ENCODE measurements at places on chromosomes 5 and 9. TPM values are rescaled to one million over a fixed set of nuclear protein-coding genes. Genes with fewer than 3 reads are reported as not detected.

Gene SPARC
- total RNA-seq = 103 TPM

Gene DBH
- total RNA-seq = not detected

Gene BAAT
- total RNA-seq = 0.94 TPM

Gene PCSK1
- not detected for total RNA-seq

Gene UIMC1
- 35.1 TPM for total RNA-seq

Gene SPATA31A3
- total RNA-seq = not detected

Gene CYLC2
- not detected for total RNA-seq

Gene TBC1D2
- total RNA-seq = 111 TPM

Gene C9orf50
- total RNA-seq = not detected

Gene HSD17B3
- 0.10 TPM for total RNA-seq

Gene FOXE1
- total RNA-seq = 57.1 TPM

Gene RNF208
- not detected for total RNA-seq

Gene CLINT1
- total RNA-seq = 82.1 TPM

Gene DOK3
- 13.6 TPM for total RNA-seq

Gene DAB2IP
- 18.2 TPM for total RNA-seq

Gene GGTA1
- not detected for total RNA-seq

GRCh38 chr5:116554764-116555163, 19.9 kb downstream of the SEMA6A start:
- DNase-seq = no peak

GRCh38 chr9:115198001-115198400, 80.0 kb upstream of the TNC start:
- peak; percentile 66 for DNase-seq

DNA sequence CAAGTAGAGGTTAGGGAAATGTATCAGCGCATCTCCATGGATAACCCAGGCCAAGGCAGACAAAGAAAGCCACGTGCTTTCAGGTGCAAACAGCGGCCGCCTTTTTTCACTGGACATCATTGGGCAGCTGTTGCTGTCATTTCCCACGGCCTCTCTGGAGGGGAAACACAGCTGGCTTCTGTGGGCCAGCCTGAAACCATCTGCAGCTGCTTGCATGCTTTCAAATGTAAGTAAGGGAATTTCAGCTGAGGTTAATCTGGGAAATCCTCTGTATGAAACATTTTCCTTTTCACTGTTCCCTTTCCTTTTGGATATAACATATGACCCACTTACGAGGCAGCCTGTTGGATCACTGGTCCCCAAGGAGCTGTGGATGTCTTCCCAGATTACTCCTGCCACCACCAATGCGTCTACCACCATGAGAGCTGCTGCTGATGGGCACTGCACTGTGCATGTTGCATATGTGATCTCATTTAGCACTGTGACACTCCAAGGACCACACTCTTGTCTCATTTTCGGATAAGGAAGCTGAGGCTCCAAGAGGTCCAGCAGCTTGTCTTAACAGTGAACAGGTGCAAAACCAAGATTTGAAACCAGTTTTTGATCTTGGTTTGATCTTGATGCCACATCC, 106.3 kb downstream of the C9orf152 start:
- DNase-seq = no peak

DNA sequence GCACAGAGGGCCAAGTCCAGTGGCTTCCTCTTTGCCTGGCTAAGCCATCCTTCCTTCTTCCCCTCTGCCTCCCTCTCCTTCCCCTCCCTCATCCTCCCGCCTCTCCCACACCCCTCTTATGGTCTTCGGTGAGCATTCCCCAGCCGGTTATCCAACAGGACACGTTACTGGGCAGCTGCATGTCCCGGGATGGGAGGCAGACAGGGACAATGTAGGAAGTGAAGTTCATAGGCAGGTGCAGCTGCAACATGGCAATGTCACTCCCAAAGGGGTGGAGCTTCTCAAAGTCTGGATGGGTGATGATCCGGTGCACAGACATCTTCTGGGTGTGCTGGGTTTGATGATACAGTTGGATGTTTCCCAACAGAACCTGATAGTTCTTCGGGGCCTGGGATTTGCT, 71.4 kb upstream of the SPTLC1 start:
- DNase-seq = no peak

DNA sequence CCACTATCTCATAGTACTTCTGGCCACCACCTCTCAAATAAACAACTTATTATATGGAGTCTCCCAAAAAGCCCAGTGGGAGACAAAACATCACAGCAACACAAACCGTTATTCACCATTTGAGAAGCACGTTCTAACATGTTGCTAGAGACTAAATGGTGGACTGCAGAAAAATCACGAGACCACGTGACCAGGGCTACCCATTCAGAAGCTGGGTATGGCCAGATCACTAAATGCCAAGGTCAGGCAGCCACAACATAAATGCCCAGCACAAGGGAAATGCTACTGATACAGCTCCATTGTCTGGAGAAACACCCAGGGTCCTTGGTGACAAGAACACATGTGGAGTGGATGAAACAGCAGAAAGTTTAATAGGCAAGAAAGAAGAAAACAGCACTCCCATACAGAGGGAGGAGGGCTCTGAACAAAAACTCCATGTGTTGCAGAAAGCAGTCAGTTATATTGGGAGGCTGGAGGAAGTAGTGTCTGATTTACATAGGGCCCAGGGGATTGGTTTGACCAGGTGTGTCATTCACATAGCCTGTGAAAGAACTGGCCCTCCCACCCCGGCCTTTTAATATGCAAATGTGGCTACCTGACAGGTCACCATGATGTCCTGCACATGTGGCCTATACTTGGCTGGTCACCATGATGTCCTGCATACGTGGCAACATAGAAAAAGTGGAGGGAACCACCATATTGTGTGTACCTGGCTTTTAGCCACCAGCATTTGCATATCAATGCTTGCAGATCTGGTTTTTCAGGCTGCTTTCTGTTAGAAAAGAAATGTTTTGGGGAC, 97.2 kb downstream of the TRIM36 start:
- no peak for DNase-seq

- DNase-seq = no peak
These were observed 115.2 kb downstream of the GNAQ start for GRCh38 chr9:77916410-77916819.

DNA sequence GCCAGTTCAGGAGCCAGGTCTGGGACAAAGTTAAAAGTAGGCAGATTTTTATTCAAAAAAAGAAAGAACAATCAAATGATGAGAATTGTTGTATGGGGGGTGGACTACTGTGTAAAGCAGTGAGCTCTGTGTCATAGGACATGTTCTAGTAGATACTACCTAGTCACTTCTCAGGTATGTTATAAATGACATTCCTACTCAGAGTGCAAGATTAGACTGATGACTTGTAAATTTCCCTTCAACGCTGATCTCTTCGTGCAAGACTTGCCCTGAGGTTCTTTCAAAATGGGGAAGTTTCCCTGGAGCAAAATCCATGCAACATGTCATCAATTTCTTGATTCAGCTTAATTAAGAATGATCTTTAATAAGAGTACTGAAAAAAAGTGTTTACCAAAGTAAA, 175.1 kb downstream of the RORB start:
- no peak for DNase-seq

DNA sequence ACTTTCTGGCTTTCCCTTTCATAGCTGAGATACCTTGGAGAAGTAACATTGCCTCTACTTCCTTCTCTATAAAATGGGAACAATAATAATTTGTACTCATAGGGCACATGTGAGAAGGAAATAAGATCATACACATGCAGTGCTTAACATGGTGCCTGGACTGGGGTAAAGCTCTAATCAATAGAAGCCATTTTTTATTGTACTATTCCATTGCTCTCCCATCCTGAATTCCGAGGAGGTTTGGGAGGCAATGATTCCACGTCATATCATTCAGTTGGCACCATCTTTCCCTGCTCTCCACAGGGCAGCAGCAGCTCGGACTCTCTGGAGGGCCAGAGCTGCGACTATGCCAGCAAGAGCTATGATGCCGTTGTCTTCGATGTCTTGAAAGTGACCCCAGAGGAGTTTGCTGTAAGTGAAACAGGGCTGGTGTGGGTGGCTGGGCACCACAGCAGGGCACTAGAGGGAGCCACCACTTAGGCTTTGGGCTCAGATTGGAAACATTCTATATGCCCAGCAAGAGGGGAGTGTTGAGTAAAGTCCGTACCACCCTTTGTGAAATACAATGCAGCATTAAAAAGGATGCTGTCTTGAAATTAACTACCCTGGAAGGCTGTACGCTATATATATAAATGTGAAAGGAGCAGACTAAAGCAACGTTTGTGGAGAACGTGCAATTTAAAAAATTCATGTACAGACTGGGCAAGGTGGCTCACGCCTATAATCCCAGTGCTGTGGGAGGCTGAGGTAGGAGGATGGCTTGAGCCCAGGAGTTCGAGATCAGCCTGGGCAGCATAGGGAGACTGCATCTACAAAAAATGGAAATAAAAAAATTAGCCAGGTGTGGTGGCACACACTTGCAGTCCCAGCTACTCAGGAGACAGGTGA, 51.2 kb downstream of the RALGPS1 start:
- peak; percentile 30 for DNase-seq

DNA sequence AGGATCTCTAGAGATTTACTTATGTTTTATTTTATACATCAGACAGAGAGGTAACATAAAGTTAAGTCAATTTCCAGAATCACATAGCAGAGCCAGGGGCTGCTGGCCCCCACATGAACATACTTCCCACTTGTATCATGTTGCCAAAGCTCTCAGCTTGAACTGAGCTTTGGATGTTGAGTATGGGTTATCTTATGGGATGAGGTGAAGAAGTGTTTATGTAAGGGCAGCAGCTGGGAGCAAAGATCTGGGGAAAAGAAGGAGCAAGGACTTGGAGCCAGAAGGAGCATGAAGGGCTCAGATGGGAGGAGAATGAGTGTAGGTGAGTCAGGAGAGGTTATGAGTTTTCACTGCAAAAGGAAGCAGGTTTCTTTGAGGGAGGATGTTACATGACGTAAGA, 72.0 kb downstream of the MROH2B start:
- DNase-seq = no peak

- peak; percentile 18 for DNase-seq
These were observed 86.2 kb downstream of the PSAT1 start for GRCh38 chr9:78383130-78383529.

- DNase-seq = no peak
These were observed 5.5 kb upstream of the SMIM32 start for GRCh38 chr5:136198453-136198852.

- no peak for DNase-seq
These were observed 22.4 kb downstream of the UTP15 start for GRCh38 chr5:73587923-73588322.

GRCh38 chr5:81097713-81098112, 135.4 kb upstream of the CKMT2 start:
- peak; percentile 3 for DNase-seq

GRCh38 chr5:7420510-7421280, 24.8 kb downstream of the ADCY2 start:
- DNase-seq = no peak

- no peak for DNase-seq
These were observed 124.3 kb upstream of the SLC24A2 start for GRCh38 chr9:19913151-19913550.

DNA sequence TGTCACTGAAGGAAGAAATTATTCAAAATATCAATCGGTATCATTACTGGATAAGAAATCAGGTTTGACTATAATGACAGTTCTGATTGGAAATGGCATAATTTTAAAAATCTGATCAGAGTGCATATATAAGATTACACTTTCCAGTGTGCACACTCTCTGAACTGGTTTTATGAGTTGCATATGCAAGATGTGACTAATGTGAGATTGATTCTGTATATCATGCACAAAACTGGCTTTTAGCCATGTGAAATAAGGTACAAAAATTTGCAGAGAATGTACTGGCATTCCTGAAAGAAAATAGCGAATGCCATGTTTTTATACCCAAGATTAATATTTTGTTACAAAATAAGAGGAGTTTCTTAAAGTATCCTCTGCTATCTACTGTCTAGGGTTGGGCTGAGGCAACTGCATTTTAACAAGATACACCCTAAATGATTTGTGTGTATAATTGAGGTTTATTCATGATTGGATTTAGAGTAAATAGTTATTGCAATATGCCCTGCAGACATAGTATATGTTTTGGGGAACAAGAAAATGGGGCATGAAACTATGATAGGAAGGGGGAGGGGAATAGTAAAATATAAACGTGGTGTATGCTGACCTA, 70.7 kb downstream of the LNPEP start:
- DNase-seq = no peak

GRCh38 chr5:179588166-179588565, 35.3 kb downstream of the HNRNPH1 start:
- no peak for DNase-seq

- DNase-seq = no peak
These were observed 60.6 kb upstream of the PTPN3 start for GRCh38 chr9:109558718-109559151.

- DNase-seq = no peak
These were observed 13.9 kb downstream of the GTF3C5 start for GRCh38 chr9:133044661-133045060.

DNA sequence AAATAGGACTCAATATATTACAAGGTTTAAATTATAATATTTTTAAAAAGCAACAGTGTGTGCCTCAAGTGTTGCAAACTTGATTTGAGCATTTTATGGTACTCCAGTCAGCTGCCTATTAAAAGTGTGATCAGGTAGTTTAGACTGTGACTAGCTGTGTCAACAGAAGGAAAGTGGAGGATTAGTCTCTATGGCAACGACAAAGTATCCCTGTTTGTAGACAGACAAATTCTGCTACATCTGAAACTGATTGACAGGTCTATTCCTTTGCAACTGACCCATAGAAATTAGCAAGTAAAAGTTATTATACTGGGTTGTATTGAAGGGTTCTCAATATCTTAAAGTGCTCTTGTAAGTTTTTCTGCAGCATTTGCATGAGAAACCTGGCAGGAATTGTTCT, 249.8 kb upstream of the ARRDC3 start:
- DNase-seq = peak; percentile 9

- DNase-seq = no peak
These were observed 44.1 kb downstream of the C5orf15 start for GRCh38 chr5:133924221-133924920.

DNA sequence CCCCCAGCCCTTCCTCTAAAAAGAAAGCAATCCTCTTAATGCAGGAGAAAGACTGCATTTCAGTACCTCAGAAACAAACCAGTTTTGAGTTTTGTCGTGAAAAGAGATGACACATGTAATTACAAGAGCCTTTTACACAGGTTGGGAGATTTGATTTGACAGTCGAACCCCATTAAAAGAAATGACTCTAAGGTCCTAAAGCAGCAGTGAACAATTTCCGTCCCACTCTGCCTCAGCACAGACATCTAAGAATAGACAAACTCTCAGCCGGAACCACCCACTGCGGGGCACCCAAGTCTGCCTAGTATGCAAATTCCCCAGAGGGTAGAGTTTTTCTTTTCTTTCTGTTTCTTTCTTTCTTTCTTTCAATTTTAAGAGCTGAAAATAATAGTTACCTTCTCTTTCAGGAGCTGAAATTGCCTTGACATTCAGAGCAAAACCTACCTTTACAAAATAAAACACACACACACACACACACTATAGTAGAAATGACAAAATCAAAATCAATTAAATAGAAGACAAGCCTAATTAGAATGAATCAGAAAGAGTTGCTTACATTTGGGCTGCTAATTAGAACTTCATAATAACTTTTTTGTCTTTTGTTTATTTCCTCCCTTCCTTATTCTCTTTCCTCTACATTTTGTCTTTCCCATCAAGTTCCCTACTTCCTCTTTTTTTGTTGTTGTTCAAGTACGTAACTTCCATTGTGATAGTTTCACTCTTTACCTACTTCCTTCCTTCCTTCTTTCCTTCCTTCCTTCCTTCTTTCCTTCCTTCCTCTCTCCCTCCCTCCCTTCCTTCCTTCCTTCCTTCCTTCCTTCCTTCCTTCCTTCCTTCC, 65.1 kb downstream of the BASP1 start:
- DNase-seq = no peak

Measured in renal cortical epithelial cell (primary cell).